D721Med (cell line): ENCODE measurements at places on chromosomes 2 and 18.

DNA sequence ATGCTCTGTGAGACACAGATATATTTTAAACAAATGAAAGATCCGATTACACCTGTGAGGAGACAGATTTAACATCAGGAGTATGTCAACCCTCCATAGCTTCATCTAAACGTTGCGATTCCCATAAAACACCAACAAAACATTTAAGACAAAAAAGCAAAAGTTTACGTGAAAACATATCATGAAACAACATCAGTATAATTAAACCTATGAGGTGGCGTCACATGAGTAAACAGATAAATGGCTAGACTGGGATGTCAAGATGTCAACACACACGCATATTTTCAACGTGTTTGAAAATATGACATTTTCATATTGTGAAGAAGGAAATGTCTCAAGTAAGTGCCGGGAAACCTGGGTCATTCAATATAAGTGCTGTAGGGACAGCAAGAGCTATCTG is 25.5 kb upstream of the GPC1 start:
- DNase-seq: no peak

- DNase-seq: peak; percentile 51
These were observed at the start of gene LYPD6 for GRCh38 chr2:149330127-149331022. TSS of gene LYPD6 (plus strand) at chr2:149330587. CDS start at chr2:149437709, 107,122 bp downstream.

GRCh38 chr2:120287183-120288015 is 34.7 kb downstream of the RALB start:
- DNase-seq: no peak

DNA sequence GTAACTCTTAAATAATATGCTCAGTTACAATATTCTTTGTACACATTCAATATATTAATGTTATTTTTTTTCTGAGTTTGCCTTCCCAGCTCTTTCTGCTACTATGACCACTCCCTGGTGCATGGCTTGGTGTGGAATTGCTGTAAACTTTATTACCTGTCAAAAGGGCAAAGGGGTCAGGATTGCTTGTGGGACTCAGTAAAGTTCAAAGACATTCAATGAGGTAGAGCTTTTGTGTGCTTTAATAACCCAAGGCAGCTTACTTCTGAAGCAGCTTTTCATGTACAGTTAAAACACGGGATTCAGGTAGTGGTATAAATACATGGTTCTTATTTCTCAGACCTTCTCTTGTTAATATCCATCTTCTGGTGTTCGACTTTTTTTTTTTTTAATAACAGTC is 132.8 kb downstream of the MEIS1 start:
- DNase-seq: no peak

DNA sequence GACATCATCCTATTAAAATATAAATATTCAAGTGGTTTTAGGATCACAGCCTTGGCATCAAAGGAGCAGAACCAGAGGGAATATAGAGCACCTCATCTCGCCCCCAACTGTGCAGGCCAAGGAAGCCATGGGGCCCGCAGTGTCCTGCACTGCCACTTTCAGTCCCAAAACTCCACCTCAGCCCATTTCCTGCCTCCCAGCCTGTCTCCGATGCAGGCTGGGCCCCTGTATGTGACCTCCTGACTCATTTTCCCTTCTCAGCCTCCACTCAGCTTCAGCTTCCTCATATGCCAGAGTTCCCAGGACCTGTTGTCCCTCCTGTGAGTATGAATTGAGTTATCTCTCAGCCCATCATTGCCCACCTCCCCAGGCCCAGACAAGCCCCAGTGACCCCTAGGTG is 72.9 kb upstream of the GLI2 start:
- no peak for DNase-seq

- DNase-seq: no peak
These were observed 1.7 kb downstream of the LYPD1 start for GRCh38 chr2:132668189-132668823.

- DNase-seq: no peak
These were observed 86.6 kb downstream of the EPHA4 start for GRCh38 chr2:221485503-221485870.

GRCh38 chr2:168087401-168087800 is 160.0 kb downstream of the STK39 start:
- DNase-seq: peak; percentile 36

- DNase-seq: no peak
These were observed 59.8 kb upstream of the HS6ST1 start for GRCh38 chr2:128378231-128379020.

- no peak for DNase-seq
These were observed 453 bp downstream of the KCNJ3 start for GRCh38 chr2:154698721-154699574.

GRCh38 chr18:26082475-26082874 is 7.9 kb downstream of the SS18 start:
- DNase-seq: no peak

- no peak for DNase-seq
These were observed 339.2 kb downstream of the ARHGAP15 start for GRCh38 chr2:143468341-143468888.
